Caco-2 (cell line): ENCODE measurements at places on chromosomes 5 and 9. TPM values are rescaled to one million over a fixed set of nuclear protein-coding genes. Genes with fewer than 3 reads are reported as not detected.

DNA sequence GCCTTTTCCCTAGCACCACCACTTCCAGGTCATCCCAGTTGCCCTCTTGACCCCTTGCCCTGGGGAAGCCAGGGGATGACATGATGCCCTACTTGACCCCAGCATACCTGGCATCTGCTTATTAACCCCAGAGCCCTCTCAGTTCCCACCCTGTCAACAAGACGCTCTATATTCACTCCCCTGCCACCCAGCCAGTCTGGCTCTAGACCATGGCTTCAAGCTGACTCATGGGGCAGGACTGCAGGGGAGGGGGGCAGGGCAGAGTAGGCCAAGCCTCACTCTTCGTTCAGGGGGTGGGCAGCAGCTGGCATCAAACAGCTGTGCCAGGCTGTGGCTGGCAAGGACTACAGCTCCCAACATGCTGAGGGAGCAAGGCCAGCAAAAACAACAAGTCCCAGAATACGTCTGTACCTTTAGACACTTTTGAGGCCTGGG is 5.3 kb downstream of the ATOSB start:
- DNase-seq, result no peak

- no peak for DNase-seq
Measured at GRCh38 chr9:83642793-83643192, 19.9 kb downstream of the IDNK start.

DNA sequence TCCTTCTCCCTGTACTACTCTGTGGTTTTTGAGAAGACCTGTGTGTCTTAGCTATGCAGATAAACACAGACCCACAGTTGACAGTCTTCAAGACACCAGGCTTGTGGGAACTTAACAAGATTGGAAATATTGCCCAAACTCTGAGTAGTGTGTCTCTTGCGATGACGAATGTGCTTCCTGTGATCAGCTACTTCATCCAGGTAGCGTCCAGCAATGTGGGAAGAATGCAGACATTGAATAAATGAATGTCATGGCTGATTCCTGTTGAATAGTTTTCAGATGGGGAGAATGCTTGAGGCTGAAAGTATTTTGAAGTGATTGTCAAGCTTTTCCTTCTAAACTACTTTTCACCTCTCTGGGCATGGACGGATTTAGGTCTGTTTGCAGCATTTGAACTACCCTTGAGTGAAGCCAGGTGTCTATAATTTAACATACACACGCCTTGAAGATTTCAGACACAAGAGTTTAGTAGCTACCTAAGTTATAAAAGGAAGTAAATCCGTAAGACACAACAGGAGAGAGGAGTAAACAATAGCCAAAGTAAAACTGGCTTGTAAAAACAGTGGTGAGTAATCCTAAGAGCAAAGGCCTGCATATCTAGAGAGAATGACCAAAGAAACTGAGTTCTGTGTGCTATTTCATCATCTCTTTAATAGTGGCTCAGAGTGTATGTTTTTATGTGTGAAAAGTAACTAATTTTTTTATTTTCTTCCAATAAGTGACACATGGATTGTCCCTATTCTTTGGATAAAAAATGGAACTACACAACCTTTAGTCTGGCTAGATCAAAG is 30.0 kb upstream of the ARL14EPL start:
- DNase-seq, result no peak

- DNase-seq, result no peak
Measured at GRCh38 chr9:121088576-121088975, 13.8 kb downstream of the CNTRL start.

DNA sequence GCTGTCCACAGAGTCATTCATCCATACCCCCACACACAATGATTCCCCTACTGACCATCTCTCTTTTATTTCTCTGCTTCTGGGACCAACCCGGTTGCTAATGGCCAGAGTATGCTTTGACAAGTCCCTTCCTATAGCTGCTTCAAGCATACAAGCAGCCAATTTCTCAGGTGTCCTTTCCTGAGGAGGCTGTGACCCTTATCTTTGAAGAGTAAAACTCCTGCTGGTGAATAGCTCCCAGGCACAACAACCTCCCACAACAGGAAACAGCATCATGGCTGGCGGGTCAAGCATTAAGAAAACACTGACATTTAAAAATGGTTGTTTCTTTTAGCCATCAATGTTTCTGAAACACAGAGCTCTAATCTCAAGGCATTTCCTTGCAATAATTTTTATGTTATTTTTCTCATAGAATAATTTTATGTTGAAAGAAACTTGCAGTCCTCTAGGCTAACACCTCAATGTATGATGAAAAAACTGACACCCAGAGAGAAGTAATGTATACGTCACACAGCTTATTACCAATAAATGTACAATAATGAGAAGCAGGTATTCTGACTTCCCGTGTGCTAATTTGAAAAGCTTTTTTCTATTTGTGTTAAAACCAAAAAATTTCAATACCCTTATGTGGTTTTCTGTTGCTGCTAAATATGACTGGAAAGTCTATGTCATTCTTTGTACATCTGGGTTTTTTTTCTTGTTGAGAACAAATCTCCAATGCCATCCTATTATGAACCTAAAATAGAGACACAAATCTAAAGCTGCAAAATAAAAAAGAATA is 7.5 kb upstream of the PAM start:
- DNase-seq, result no peak

- DNase-seq, result peak; percentile 29
Measured at GRCh38 chr5:1522601-1523479, 920 bp downstream of the LPCAT1 start.

- DNase-seq, result peak; percentile 26
Measured at GRCh38 chr5:79109527-79110492, 1.8 kb upstream of the BHMT start.

DNA sequence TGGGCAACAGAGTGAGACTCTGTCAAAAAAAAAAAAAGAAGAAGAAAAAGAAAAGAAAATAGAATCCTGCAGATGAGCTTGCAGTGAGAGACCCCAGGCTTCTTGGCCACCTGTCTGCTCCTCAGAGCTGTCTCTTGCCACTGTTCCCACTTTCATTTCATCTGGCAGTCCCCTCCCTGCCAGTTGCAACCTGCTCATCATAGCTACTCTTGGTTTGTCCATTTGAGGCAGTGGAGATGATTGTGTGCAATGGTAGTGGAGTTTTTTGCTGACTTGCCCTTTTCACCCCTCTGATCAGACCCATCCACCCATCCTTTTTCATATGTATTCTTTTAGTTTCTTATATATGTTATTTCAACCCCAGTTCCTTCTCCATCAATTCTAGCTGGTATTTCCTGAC is 28.7 kb downstream of the ANKRD33B start:
- no peak for DNase-seq

DNA sequence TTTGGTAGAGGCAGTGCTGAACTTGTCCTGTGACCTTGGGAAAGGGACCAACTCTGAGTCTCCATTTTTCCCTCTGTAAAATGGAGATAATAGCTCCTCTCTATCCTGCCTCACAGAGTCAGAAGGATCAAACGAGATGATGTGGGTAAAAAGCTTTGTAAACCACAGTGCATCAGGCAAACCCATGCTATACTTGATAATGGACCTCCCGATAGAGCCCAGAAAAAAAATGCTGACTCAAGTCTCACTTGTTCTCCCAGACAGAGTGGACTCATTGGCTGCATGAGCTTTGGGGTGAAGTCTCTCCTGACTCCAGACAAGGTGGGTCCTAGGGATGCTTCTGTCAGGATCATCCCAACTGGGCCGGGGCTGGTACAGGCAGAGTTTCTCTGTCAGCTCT is 32.0 kb downstream of the RGS3 start:
- DNase-seq, result no peak

DNA sequence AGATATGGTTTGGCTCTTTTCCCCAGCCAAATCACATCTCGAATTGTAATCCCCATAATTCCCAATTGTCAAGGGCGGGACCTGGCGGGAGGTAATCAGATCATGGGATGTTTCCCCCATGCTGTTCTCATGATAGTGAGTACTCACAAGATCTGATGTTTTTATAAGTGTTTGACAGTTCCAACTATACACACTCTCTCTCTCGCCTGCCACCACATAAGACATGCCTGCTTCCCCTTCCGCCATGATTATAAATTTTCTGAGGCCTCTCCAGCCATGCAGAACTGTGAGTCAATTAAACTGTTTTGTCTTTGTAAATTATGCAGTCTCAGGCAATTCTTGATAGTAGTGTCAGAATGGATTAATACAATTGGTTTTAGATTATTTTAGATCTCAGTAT is 475.7 kb upstream of the CYLC2 start:
- no peak for DNase-seq

- no peak for DNase-seq
Measured at GRCh38 chr9:118362596-118362995, 658.4 kb downstream of the TLR4 start.

- no peak for DNase-seq
Measured at GRCh38 chr5:150402229-150402773, 10.4 kb downstream of the CD74 start.

DNA sequence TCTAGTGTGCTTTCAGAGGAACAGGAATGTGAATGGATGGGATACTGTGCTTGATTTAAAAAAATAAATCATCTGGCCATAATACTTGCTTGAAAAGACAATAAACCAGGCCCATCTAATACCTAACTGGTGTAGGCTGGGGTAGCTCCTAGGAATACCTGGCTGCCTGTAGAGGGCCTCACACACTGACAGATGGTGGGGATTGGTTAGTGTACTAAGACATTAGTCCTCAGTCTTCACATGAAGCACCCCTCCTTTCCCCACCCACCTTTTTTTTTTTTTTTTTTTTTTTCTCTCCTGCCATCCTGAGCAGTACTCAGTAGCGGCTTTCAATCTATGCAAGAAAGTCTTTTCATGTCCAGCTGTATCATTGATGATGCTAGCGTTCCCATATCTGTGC is 130.5 kb downstream of the ADGRV1 start:
- no peak for DNase-seq

GRCh38 chr9:78439190-78439865 is 142.4 kb downstream of the PSAT1 start:
- DNase-seq, result peak; percentile 40

- no peak for DNase-seq
Measured at GRCh38 chr9:79471580-79472543, 99.9 kb upstream of the TLE4 start.

DNA sequence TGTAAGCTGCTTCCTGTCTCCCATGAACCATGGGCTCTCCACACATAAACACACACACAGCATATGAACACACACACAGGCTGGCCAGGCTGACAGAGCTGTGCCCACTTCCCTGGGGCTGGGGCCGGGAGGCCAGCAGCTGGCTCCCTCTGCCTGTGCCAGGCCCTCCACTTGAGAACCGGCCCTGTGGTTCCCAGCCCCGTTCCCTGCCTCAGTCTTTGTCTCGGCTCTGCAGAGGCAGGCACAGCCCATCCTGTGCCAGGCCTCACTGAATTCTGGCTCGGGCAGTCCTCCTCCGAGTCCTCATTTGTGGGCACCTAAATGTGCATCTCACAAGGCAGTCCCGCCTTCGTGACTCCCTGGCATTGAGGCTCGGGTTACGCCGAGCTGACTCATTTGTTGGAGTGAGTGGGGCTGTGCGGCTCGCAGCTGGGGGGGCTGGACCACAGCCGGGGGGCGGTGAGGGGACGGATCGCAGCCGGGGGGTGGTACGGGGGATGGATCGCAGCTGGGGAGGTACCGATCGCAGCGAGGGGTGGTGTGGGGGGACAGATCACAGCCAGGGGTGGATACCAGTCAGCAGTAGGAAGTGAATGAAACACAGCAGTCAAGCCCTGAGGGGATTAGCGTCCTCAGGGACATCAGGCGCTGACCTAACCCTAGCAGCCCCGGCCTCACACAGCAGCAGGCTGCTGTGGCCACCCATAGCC is 72.3 kb downstream of the PSMB7 start:
- no peak for DNase-seq

DNA sequence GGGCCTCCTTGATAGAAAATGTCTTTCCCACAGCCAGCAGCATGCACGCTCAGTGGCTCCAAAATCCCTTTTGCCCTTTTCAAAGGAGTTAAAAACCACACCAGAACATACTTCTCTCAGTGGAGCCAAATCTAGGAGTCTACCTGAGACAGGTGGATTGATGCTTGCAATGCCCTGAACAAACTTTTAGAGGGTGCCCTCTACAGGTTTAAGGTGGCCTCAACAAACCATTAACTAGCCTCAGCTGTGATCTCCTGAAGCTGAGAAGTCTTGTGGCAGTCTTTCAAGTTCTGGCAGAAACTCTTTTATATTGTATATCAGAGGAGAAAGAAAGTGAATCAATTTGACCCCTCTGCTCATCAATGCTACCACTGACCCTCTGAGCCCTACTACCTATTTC is 125.4 kb downstream of the MED27 start:
- DNase-seq, result no peak

DNA sequence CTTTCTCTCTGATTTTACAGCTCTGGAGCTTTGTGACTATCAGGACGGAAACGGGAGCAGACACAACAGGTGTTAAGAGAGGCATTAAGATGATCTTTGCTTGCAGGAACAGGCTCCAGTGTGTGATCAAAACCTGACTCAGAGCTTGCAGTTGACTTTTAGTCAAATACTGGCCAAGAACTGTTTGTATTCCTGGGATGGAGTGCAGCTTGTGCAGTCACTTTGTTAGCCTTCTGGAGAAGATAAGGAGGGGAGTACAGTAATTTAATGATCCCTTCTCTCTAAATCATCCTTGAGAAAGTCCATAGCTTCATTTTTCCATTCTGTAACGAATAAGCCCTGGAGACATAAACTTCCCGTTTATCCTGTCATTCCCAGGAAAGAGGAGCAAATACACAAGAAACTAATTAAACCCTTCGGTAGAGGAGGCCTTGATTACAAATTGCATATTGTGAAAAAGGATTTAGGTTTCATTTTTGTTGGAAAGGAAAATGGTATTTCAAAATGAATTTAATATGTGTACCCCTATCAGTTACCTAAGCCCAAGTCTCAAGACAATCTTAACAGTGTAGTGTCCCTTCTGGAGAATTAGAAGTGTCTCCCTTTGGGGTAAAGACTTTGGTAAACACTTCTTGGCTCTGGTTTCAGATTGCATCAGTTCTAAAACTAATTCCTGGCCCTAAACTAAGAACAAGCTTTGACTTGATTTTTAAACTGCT is 3.1 kb upstream of the STOM start:
- DNase-seq, result peak; percentile 31

GRCh38 chr9:115349542-115349941 is 231.6 kb upstream of the TNC start:
- DNase-seq, result no peak

GRCh38 chr5:136622747-136623146 is 257.4 kb upstream of the TRPC7 start:
- no peak for DNase-seq

The SLC4A9 gene
- total RNA-seq, result 0.11 and 0.35 TPM in 2 replicates

The CTSL gene
- total RNA-seq, result 40.2 and 50.1 TPM in 2 replicates

The ECSCR gene
- total RNA-seq, result not detected in 2 replicates

The CDKN2B-AS1 gene
- 1.2 and 2.1 TPM in 2 replicates for total RNA-seq

The CCDC192 gene
- total RNA-seq, result not detected in 2 replicates

The SAP30L gene
- 30.5 and 32.5 TPM in 2 replicates for total RNA-seq

The CNTFR gene
- 0.26 and 0.39 TPM in 2 replicates for total RNA-seq

The RANBP3L gene
- 0.20 TPM in 1 of 2 replicates, not detected in the other for total RNA-seq

The PLPP7 gene
- total RNA-seq, result 0.11 TPM in 1 of 2 replicates, not detected in the other
